Effector memory CD4-positive, alpha-beta T cell (primary cell): ENCODE measurements at places on chromosomes 11 and 22.

- H3K4me1 ChIP-seq, result no peaks in the 10 kb centered on the region
- no peak for DNase-seq
- no peak overlapping the region for H3K4me3 ChIP-seq
- no peaks in the 10 kb centered on the region for H3K36me3 ChIP-seq
- no peaks in the 10 kb centered on the region for H3K27me3 ChIP-seq
Measured at GRCh38 chr22:35597692-35598395, 19.3 kb downstream of the MB start.

- no peaks in the 10 kb centered on the region for H3K4me1 ChIP-seq
- H3K4me3 ChIP-seq, result no peak overlapping the region
Measured at GRCh38 chr11:33819278-33820035, 45.1 kb upstream of the FBXO3 start.

DNA sequence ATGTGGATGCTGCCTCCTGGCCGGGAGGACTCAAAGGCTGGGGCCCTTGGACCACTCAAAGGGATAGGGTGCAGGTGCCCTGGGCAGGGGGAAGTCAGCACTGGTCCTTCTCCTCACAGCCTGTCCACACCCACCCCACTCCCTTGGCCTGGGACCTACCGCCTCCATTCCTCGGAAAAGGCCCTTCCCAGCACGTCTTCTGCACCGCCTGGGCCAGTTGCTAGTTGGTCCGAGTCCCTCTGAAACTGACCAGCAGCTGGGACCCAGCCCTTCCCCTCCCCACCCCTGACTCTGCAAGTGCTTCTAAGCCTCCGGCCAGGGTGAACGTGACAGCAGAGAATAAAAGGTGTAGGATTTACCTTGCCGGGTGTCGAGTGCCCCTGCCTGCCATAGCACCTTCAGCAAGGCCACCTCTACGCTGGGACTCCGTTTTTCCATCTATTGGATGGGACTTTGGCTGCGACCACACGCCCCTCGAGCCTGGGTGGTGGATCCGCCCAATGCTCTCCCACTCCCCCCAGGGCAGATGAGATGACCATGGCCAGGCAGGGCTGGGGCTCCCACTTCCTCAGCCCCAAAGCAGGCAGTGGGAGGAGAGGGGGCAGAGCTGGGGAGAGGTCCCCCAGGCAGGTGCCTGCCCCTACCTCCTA lies 37.3 kb downstream of the OSBPL5 start:
- no peak overlapping the region for H3K4me3 ChIP-seq
- H3K36me3 ChIP-seq, result no peaks in the 10 kb centered on the region
- H3K27me3 ChIP-seq, result no peaks in the 10 kb centered on the region
- H3K4me1 ChIP-seq, result no peaks in the 10 kb centered on the region
- DNase-seq, result no peak

DNA sequence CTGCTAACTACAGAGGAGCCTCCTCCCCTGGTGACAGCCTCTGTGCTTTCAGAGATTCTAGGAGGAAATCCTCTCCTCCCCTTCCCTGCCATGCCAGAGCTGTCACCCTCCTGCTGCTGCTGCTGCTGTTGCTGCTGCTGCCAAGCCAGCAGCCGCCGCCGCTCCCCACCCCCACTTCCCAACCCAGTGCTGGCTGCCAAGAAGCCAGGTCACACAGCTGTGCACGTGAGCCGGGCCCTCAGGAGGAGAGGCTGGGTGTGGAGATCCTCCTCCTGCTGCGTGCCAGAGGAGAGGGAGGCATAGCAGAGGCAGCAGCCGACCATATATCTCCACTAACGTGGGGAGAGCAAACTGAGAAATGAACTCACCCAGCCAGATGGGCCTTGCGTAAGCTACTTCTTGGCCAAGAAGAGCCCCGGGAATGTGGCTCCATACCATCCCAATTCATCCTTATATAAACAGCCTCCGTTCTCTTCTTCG lies 12.4 kb downstream of the CRY2 start:
- no peak overlapping the region for H3K4me3 ChIP-seq
- H3K27me3 ChIP-seq, result no peaks in the 10 kb centered on the region
- H3K36me3 ChIP-seq, result peaks cover 88% of the 10 kb centered on the region
- no peaks in the 10 kb centered on the region for H3K4me1 ChIP-seq
- H3K27ac ChIP-seq, result no peak overlapping the region
- DNase-seq, result no peak

DNA sequence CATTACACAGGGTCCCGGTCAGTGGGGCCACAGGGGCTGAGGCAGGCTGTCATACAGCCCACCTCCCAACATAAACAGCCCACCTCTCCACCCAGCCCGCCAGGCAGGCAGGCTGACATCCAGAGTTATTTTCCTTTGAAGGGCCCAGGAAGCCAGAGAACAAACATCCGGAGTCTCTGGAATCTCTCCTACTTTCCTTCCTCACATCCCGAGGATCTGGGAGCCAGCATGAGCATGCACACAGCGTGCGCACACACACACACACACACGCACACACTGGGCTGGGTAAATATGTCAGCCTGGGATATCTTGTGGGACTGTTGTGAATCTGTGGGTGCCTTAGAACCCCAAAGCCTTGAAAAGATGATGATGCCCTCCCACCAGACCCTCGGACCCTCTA lies 55.4 kb downstream of the PDE2A start:
- H3K27ac ChIP-seq, result no peak overlapping the region
- H3K36me3 ChIP-seq, result no peaks in the 10 kb centered on the region
- H3K27me3 ChIP-seq, result no peaks in the 10 kb centered on the region
- H3K4me3 ChIP-seq, result no peak overlapping the region

DNA sequence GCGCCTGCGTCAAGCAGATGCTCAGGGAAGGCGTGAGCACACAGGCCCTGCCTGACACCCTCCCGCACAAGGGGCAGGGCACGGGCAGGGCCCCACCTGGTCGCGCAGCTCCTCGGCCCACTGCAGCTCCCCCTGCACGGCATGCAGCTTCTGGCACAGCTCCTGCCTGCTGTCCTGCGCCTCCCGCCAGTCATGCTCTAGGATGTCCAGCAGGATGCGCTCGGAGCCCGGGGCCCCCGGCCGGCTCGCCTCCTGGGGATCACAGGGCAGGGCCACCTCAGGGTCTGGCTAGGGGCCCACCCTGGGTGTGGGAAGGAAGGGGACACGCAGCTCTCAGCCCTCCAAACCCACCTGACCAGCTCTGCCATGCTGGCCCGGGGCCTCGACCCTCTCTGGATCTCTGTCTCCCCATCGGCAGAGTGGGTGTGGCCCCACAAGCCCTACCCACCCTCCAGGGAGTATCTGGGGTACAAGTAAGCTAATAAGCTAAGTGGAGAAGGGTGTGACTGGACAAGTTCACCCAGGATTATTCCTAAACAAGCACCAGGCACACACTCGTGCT lies 10.7 kb downstream of the CARD10 start:
- no peak overlapping the region for H3K27ac ChIP-seq
- H3K36me3 ChIP-seq, result no peaks in the 10 kb centered on the region
- no peak overlapping the region for H3K4me3 ChIP-seq
- DNase-seq, result no peak

DNA sequence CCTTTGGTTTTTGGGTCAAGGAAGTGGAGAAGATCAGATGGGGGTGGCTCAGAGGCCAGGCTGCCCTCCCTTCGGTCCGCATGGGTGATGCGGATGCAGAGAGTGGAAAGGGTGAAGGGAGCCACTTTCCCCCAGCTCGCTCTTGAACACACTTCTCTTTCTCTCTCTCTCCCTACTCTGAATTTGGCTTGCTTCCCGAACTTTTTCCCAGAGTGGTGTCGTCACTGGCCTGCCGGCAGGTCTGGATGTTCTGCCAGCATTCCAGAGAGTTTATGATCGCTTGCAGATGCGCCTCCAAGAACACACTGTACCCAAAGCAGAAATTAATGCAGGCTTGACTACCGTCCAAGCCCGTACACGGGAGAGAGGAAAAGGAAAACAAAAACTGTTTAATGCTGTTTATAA lies 103.2 kb downstream of the ZBTB16 start:
- H3K27me3 ChIP-seq, result no peaks in the 10 kb centered on the region
- no peaks in the 10 kb centered on the region for H3K36me3 ChIP-seq
- peaks cover 44% of the 10 kb centered on the region for H3K4me1 ChIP-seq

GRCh38 chr11:32081129-32081641 lies 9.7 kb upstream of the RCN1 start:
- DNase-seq, result no peak
- H3K27me3 ChIP-seq, result no peaks in the 10 kb centered on the region
- no peak overlapping the region for H3K27ac ChIP-seq
- H3K4me1 ChIP-seq, result no peaks in the 10 kb centered on the region
- no peaks in the 10 kb centered on the region for H3K36me3 ChIP-seq

DNA sequence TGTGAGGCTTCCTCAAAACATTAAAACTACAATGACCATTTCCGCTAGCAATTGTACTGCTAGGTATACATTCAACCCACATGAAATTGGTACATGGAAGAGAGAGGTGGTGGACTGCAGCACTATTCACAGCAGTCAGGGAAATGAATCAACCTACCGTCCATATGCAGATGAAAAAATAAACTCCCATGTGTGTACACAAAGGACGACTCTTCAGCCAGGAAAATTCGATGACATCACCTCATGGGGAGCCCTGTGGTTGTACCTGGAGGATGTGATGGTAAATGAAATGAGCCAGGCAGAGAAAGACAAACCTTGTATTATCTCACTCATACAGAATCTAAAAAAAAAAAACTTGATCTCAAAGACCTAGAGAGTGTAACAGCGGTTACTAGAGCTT lies 23.3 kb downstream of the RFPL3 start:
- H3K27me3 ChIP-seq, result no peaks in the 10 kb centered on the region
- no peak overlapping the region for H3K4me3 ChIP-seq
- no peak overlapping the region for H3K27ac ChIP-seq
- peaks cover 7% of the 10 kb centered on the region for H3K36me3 ChIP-seq
- DNase-seq, result no peak
